ENCODE measurements at places on chromosomes 1 and 21.

DNA sequence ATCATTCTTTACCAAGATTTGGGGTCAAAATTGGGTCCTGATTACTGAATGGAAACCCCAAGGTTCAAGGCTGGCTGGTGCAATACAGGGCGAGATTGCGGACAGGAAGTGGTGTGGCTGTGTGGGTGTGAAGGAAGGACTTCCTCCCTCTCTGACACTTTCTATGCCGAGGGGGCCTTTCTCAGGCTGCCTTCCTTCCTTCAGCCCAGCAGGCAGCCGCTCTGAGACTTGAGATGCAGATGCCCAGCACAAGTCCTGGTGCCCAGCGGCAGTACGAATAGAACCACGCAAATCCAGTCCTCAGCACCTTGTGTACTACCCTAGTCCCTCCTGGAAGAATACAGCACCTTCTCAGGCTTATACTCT, 16.3 kb downstream of the BATF3 start:
- no peak for DNase-seq

- DNase-seq = no peak
These were observed 40.0 kb downstream of the CLDN17 start for GRCh38 chr21:30126576-30126975.

DNA sequence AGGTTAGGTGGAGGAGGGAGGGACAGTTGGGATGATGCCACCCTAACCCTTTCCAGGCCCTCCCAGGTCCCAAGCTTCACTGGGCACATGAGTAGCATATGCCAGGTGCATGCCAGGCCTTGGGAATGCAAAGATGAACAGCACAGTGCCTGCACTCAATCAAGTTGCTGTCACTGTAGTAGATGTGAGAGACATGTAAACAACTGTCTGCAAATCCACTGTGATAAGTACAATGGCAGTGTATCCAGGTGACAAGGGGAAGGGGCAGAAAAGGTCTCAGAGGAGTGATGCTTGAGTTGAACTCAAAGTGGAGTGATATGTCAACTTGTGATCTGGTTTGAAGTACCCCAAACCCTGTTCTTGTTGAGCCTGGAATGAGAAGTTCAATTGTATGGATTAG, 49.5 kb upstream of the LRRN2 start:
- DNase-seq = no peak

DNA sequence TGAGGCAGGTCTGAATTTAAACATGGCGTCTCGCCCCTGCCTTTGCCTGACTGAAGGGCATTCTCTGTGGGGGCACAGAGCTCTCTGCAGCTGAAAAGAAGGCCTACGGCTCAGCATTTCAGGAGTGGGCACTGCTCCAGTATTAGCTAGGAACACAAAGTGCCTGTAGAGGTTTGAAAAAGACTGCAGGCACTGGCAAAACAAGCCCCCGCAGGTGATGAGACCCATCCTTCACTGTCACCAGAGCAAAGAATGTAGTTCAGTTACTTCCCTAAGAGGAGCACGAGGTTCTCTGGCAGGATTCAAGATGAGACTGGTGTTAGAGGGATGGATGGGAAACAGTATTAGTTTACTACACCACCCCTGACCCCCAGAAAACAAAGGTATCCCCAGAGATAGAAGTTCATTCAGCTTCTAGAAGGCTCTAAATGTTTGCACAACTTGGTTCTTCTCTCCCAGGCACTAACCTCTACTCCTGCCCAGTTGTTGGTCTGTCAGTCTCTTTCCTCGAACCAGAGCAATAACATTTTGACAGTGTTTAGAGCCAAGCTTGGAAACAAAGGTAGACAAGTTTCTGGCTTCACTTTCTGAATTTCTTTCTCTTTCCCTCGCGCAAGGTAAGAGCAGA, 101.9 kb upstream of the KCNE2 start:
- DNase-seq = no peak

GRCh38 chr1:85397490-85398032, 67.4 kb downstream of the DDAH1 start:
- no peak for DNase-seq

DNA sequence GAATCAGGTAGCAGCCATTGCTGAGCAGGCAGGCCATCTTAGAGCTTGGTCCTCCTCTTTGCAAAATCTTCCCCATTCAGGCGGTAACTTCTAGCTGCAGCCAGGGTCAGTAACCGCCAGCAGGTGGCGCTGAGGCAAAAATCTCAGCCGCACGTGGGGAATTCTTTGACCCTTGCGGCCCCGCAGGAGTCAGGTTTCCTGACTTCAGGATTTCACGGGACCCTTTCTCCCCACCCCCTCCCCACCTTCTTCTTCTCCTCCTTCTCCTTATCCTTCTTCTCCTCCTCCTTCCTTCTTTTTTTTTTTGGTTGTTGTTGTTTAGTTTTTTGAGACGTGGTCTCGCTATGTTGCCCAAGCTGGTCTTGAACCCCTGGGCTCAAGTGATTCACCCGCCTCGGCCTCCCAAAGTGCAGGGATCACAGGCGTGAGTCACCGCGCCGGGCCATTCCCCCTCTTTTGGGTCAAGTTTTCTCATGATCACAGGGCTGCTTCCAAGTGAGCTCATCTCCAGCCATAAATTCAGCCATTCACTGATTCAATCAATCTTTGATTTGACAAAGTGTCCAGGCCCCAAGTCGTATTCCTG, 33.4 kb upstream of the TENT5B start:
- peak; percentile 36 for DNase-seq

DNA sequence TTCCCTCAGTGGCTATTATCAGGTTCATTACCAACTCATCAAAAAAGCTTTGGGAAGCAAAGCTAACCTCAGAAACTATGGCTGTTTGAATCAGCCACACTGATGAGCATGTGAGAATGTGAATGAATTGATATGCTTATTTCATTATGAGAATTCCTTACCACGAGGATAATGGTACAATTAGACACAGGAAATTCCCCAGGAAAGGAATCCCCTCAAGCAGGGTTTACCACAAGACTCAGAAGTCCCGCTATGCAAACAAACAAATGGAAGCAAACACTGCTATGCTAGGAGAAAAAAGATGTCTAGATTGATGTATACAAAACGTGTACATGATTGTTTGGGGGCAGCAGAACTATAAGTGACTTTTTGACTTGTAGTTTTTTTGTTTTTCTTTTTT, 205.0 kb downstream of the HMCN1 start:
- no peak for DNase-seq

DNA sequence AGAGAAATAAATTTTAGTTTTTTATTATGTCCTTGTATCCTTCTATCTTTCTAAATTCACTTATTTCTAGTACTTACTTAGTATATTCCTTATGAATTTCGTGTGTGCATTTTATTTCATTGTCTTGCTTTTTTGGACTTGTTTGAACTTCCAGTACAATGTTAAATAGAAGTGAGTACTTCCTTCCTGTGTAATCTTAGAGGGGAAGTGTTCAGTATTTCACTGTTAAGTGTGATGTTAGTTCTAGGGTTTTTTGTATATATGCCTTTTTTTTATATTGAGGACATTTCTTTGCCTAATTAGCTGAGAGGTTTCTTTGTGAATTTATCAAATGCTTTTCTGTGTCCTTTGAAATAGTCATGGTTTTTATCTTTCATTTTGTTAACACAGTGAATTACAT, 10.7 kb downstream of the LYPLAL1 start:
- no peak for DNase-seq

DNA sequence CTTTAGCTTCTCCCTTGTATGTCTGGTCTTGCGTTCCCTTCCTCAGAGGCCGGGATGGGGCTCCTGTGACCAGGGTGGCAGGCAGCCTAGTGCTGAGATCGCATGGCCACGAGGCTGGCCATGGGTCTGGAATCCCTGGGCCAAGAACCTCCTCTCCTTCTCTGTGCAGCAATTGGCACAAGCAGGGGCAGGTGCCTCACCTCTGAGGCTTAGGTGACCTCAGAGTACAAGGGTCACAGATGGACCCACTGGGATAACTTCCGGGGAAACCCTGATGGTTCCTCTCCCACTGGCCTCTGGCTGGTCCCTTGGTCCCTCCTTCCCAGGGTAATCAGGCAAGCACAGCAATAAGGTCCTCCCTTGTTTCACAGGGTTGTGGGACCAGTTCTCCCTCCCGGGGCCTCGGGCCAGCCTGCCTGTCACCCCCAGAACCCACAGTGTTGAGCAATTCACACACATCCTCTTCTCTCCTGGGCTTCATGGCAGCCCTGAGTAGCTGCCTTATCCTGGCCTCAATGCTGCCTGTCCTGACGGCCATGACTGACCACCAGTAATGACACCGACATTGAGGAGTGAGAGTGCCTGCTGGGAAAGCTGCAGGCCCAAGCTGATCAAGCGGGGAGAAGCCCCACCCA, 38.6 kb downstream of the BMP8A start:
- peak; percentile 8 for DNase-seq
